ENCODE measurements at places on chromosomes 4 and X. TPM values are rescaled to one million over a fixed set of nuclear protein-coding genes. Genes with fewer than 3 reads are reported as not detected.

CXCL11 gene
- 0.10 TPM for polyA plus RNA-seq

JCHAIN gene
- 91.8 TPM for polyA plus RNA-seq

TLR6 gene
- 0.53 TPM for polyA plus RNA-seq

STPG2 gene
- polyA plus RNA-seq, result 0.10 TPM

FGF13 gene
- polyA plus RNA-seq, result 1.7 TPM

SNCA gene
- polyA plus RNA-seq, result 12.5 TPM

SH3TC1 gene
- polyA plus RNA-seq, result 34.5 TPM

USP17L17 gene
- polyA plus RNA-seq, result not detected

ANAPC10 gene
- polyA plus RNA-seq, result 19.0 TPM

GPC4 gene
- polyA plus RNA-seq, result 19.5 TPM

YIPF7 gene
- polyA plus RNA-seq, result not detected

ATP8A1 gene
- polyA plus RNA-seq, result 37.6 TPM

SEPTIN6 gene
- polyA plus RNA-seq, result 6.2 TPM

ZFP42 gene
- 0.03 TPM for polyA plus RNA-seq

ZNF711 gene
- 0.58 TPM for polyA plus RNA-seq

MAGEB1 gene
- not detected for polyA plus RNA-seq

PDK3 gene
- 7.8 TPM for polyA plus RNA-seq

Measured in lung (tissue), 17 donors.